ENCODE measurements at places on chromosomes 7 and 10.

DNA sequence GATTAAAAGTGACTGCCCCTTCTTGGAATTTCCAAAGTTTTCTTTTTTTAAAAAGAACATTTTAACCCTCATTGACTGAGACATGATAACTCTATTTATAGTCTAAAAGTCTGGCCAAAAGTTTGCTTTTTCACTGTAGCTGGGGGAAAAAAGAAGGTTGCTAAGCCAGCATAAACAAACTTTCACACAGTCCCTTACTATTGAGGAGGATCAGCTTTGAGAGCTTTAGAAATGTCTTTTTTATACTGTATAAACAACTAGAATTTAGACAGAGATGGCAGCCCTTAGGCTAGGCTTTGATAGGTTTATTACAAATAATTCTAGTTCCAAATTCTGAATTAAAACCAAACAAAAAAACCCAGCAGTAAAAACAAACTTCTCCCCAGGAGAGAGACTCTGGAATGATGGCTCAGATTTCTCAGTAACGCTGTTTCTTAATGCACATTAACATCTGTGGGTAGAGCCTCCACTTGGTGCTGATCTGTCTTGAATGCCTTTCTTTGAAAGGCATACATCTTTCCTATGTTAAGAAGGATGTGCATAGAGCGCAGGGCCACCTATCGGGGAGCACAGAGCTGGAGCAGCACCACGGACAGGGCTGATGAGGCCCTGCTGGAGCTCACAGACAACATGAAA is 100.9 kb upstream of the PDLIM1 start:
- no peak for DNase-seq

GRCh38 chr7:91295576-91295975 is 31.3 kb downstream of the FZD1 start:
- no peak for DNase-seq

GRCh38 chr7:86920154-86920553 is 139.3 kb downstream of the ELAPOR2 start:
- DNase-seq: no peak

DNA sequence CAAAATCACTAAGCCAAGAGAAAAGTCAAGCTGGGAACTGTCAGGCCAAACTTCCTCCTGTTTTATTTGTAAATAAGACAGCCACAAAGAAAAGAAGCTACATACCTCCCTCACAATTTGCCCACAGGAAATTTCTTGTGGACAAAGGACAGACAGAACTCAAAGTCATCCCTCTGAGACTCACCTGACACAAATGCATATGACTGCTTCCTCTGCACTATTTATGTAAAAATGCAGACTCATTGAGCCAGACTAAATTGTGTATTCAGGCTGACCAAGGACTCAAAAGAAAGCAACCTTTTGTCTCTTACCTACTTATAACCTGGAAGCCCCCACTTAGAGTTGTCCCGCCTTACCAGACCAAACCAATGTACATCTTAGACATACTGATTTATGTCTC is 11.8 kb downstream of the TOMM7 start:
- DNase-seq: no peak
